CD4-positive, alpha-beta T cell treated with Interferon alpha-2 for 1 hour (primary cell): ENCODE measurements at places on chromosomes 6 and 20.

DNA sequence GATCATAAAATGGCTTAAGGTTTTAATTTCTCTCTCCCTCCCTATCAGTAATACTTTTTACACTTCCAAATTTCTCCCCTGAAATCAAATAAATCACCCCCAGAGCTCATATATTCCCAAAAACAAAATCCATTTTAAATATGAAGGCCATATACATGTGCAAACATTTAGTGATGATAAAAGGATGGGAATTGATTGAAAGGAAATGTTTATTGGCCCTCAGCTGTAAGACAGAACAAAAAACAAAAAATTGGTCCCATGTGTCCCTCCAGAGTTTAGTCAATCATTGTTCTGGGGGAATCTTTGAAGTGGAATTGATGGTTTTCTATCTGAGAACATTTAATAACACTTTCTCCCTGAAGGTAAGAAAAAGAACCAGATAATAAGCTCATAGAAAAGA is 91.7 kb downstream of the COL12A1 start:
- no peak for DNase-seq

GRCh38 chr6:87789198-87789899 is 87.3 kb upstream of the AKIRIN2 start:
- DNase-seq = no peak

DNA sequence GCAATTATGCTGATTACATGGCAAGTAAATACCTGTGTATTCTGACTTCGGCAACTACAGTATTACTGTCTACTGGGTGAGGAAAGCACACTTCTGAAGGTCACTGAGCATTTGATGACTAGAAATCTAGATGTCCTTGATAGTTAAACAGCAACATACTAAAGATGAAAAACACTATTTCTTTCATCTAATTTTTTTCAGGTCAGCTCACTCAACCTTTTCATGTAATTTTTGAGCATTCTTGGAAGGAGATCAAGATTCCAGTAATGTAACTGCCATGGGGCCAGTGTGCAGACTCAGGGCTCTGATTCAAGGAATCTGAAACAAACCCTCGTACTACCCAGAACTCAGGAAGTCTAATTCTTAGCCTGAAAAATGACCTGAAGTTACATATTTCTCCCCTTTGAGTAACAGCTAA is 222.6 kb upstream of the TAB2 start:
- DNase-seq = peak; percentile 27

- DNase-seq = no peak
These were observed 15.1 kb downstream of the BMP7 start for GRCh38 chr20:57251344-57251743.

- no peak for DNase-seq
These were observed 79.2 kb upstream of the STMND1 start for GRCh38 chr6:17022604-17023003.

GRCh38 chr6:1123386-1124375 is 188.2 kb upstream of the FOXQ1 start:
- no peak for DNase-seq

DNA sequence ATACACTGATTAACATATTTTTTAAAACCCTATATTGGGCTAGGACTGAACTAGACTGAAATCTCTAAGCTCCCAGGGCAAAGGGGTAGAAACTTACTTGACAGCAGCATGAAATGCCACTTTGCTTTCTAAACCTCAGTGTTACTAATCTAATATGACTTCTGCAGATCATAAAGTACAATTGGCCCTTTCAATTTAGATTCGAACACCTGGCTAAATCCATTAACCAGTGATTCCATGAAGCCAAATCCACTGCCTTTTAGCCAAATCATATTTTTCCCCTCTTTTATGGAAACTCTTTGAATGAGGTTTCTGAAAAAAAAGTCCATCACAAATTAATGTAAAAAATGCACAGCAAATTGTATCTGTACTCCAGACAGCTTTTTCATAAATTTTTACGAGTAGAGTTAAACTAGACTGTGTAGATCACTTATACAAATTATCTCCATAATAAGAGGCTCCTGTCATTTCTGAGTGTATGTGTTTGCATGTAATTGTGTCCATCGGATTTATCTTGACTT is 25.7 kb downstream of the EPHA7 start:
- DNase-seq = no peak

DNA sequence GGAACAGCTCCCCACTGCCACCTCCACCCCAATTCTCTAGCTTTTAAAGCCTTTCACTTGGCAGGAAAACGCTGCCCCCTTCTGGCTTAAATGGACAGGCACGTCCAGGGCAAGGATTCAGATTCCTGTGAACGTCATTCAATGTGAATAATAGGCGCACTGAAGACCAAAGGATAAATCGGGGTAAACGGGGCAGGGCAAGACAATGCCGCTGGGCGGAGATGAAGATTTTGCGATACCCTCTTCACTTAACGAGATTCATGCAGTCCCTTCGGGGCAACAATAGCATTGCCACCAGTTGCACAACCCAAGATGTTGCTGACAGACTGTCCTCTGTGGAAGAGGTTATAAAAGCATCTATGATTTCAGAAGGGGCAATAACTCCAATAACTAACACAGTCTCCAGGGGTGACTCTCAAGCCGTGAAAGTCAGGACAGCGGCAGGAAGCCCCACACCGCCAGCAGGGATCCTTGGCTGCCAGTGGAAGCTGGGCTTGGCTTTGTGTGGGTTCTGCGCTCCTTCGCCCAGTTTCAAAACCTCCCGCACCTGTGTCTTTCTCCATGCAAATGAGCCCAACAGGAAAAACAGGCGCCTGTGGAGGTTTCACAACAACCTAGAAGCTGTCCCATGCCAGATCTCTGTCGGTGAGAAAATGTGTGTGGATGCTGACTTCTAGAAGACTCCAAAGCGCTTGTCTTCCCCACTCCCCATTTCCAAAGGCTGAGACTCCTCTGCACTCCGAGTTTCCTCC is 291.8 kb downstream of the BMP7 start:
- DNase-seq = no peak
